Glutamatergic neuron (in vitro differentiated cells): ENCODE measurements at places on chromosomes 5 and 9.

DNA sequence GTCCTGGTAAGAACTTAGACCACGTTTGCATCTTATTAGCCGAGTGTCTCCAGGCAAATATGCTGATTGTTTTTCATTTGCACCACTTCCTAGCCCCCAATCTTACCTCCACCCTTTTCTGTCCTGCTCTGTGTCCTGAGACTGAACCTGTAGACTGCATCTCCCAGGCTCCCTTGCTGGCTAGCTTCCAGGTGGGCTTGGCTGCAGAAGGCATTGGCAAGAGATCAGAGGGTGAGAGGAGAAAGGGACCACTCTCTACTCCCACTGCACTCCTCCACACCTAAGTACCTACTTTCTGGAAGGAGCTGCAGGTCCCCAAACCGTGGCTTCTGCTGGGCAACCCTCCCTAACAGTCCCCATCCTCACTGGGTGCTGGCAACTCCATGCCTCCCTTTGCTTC lies 59.9 kb upstream of the XPA start:
- no peak for DNase-seq

DNA sequence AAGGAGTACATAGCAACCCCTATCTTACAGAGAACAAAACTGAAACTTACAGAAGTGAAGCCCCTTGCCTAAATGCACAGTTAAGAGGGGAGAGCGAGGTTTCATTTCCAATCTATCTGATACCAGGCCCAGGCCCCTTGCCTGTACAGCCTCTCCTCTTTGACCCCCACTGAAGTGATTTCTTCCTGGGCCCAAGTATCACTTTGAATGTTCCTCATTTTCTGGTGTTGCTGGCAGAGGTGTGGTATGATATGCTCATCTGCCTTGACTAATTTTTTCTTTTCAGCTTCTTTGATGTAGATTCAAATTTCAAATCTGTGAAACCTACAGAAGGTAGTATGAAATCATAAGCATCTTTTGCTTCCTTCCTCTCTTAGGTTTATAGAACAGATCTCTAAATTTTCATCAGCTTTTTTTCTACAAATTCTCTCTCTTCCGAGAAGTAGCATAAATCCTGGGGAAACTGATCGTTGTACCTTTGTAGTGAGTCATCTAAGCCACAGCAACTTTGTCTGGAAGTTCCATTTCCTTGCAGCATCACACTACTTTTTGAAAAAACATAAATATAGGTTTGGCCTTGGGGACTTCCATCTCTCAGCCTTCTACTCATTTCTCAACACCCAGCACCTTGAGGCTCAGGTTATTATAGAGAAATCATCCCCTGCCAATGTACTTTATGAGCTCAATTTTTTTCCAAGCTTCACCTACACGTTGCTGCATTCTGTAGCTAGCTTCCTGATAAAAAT lies 402.4 kb upstream of the PTGER4 start:
- no peak for DNase-seq

GRCh38 chr9:72263572-72263971 lies 101.4 kb downstream of the ZFAND5 start:
- DNase-seq, result no peak

- no peak for DNase-seq
These were observed 167.7 kb upstream of the RASA1 start for GRCh38 chr5:87099968-87100367.

- DNase-seq, result no peak
These were observed 141.4 kb downstream of the FRMD3 start for GRCh38 chr9:83396813-83397212.

DNA sequence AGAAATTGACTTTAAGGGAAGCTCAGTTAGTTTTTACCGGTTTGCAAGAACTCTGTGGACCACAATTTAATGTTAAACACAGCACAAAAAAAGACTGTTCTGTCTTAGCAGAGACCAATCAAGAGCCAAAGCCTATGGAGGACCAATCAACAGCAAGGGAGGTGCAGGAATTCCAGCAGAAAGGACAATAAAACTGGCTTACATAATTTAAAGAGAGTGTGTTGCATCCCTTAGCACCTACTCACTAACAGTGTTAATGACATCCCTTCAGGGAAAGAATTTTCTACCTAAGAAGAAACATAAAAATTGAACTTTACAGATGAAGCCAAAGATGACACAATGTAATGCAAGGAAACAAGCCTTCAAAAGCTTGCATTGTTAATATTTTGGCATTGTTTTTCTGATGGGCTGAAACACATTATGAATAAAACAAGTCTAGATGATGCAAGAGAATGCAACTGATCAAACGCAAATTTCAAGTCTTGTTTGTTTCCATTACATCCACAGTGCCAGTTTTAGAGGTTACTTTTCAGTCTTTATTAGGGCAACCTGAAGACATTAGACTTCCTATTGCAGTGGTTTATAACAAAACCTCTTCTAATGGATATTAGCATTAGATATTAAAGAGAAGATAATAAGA lies 111.3 kb upstream of the FST start:
- no peak for DNase-seq

DNA sequence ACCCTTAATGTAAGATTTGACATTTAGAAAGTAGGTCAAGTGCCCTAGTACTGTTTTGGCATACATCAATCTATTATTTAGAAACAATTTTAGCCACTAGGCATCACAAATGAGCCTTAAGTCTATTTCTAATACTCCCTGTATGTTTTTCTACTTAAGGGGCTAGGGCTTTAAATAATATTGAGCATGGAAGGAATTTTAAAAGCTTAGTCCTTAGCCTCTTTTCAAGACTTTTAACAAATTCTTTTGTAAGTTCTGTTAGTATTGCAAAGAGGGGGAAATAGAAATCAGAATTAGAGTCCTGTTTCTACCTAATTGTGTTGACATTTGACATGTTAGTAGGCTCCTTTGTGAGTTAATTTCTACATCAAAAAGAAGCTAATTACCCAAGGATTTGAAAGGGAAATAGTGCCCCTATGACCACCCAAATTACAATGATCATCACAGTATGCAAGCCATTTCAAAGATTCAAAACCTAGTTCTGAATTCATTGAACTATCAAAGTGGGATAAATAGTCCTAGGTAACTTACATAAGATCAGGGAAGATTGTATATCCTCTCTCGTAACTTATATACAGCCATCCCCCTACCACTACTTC lies 647.8 kb upstream of the ACO1 start:
- no peak for DNase-seq

GRCh38 chr5:76438025-76438424 lies 34.9 kb downstream of the IQGAP2 start:
- no peak for DNase-seq

DNA sequence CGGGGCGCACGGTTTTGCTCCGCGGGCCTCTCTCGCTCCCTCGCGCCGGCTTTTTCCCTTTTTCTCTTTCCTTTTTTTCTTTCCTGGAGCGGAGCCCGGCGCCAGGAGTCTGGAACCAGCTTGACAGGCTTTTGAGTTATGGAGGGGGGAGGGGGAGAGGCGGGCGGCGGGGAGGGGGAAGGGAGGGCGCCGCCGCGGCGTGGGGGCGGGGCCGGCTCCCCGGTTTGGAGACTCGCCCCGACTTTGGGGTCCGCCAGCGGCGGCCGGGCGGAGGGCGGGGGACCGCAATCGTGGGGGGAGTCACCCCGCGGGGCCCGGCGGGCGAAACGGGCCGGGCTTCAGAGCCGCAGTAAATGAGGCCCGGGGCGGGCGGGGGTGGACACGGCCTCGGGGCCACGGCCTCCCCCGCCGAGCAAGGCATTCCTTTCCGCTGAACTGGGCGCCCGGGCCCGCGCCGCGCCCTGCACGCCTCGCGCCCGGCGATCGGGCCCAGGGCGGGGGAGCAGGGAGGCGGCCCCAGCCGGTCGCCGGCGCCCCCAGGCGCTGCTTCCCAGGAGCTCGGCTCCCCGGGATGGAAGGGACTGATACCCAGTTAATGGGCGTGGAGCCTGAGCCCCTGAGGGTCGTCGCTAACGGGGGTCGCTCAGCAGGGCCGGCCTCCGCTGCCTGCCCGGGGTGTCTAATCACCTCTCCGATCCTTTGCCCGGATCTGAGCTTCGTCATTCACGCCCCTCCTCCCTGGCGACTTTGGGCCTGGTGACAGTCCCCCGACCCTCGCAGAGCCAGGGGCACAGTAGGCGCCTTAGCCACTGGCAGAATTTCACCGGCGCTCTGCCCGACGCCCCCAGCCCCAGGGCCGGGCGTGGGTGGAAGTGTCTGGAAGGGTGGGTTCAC lies 138.1 kb downstream of the C9orf50 start:
- peak; percentile 65 for DNase-seq

GRCh38 chr5:55603922-55604321 lies 69.2 kb upstream of the PLPP1 start:
- DNase-seq, result no peak

DNA sequence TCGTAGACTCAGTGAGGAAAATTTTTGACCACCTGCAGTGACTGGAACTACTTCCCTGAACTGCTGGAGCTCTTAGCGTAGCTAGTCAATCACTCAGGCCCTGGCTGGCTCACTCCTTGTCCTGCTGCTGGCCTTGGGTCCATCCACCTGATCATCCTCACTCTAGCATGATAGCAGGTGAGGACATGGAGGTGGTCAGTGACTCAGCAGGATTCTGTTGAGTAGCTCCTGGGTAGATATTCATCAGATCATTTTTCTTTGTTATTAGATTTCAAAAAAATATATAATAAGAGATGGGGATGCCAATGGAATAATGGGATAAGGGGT lies 25.0 kb upstream of the SEMA4D start:
- no peak for DNase-seq

GRCh38 chr9:72199238-72199637 lies 50.0 kb downstream of the GDA start:
- DNase-seq, result no peak

DNA sequence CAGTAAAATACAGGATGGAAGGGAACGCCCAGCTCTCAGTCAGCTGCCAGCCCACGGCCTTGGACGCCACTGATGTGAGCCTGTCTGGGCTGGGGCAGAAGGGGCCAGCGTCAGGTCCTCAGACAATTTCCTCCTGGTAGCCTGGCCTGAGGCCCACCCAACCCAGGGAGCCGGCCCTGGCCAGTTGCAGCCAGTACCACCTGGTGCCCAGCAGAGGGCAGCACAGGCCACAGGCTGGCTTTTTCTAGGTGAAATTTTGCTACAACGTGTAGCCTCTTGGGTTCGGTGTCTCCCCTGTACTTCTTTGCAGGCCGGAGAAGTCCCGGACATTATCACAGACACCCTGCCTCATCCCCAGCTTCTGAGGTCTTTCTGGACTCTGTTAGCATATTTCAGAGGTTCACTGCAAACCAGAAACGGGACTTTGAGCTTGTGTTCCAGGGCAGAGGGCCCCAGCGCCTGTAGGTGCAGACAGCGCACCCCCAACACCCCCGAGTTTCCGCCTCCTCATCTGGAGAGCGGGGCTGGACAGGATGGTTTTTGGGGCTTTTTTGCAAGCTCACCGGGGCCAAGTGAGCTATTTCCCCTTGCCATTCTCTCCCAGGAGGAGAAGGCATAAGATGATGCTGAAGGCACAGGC lies 45.9 kb upstream of the KCNMB1 start:
- peak; percentile 84 for DNase-seq

GRCh38 chr5:118603278-118603677 lies 385.1 kb downstream of the DTWD2 start:
- DNase-seq, result no peak

GRCh38 chr9:83473488-83473971 lies 64.7 kb downstream of the FRMD3 start:
- DNase-seq, result no peak

DNA sequence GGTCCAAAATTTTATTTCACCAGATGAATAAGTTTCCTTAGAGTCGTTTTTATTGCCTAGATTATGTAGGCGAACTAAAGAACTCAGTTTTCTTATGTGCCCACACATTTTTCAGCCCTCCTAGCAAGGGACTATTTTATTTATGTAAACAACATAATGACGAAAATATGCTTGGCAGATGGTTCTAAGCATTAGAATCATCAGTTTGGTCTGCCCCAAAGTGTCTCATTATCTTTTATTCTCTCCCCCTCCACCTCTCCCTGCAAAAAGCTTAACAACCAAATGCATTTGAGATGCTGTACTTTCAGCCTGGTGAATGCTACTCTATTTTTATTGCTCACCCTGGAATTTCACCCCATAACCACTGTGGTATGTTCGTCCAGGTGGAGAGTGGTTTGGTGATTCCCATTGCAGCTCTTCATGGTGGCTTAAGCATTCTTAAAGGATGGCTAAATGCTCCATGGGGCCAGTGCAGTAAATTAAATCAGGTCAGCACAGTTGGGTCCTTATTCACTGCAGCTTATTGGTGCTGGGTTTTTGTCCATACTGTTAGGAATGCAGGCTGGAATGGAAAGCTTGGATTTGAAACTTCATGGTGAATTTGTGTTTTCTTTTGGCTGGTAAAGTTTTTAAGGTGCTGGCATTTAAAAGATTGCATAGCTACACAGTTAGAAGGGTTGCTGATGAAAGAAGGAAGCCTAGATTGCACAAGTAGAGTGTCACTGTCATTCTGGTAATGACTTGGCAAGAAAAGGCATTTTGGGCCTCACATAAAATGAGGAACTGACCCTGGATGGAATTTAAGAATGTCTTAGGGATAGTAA lies 39.2 kb downstream of the TLE4 start:
- no peak for DNase-seq

DNA sequence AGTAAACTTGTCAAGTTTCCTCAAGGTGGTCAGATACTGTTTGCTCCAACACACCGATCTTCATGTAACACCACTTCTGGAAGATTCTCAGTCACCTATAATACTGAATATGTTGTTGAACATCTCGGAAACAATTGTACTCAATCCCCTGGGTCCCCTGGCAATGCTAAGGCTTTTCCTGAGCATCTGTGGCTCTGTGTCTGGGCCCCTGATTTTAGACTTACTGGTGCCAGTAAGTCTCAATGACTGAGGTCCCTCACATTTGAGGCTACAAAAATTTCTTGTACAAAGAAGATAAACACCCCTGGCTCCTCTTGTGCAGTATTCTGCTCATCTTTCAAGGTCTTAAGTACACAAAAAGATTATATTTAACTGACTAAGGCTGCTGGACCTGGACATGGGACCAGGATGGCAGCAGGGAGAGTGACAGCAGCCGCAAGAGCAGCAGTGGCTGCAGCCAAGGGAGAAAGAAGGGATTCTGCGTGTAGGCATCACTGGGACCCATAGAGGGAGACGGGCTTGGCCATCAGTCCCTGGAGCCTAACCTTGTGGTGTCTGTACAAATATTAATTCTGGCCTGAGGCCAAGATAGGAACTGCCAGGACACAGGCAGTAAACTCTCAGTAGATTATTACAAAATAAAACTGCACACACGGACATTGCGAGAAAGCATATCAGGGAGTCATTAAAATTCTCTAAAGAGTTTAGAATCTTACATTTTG lies 49.0 kb upstream of the TNPO1 start:
- peak; percentile 31 for DNase-seq

GRCh38 chr5:103041071-103041676 lies 78.8 kb downstream of the GIN1 start:
- no peak for DNase-seq

- DNase-seq, result peak; percentile 55
These were observed 277.3 kb downstream of the CDH9 start for GRCh38 chr5:26761045-26761444.

- no peak for DNase-seq
These were observed 31.3 kb downstream of the ISOC1 start for GRCh38 chr5:129125819-129126218.

- DNase-seq, result no peak
These were observed 18.2 kb upstream of the ADCY2 start for GRCh38 chr5:7377761-7378160.
